ENCODE measurements at places on chromosomes 4 and X.

- no peak for DNase-seq
Measured at GRCh38 chr4:144948009-144948408, 150.0 kb downstream of the ANAPC10 start.

GRCh38 chrX:17377091-17377717, 2.2 kb downstream of the NHS start:
- DNase-seq = no peak

DNA sequence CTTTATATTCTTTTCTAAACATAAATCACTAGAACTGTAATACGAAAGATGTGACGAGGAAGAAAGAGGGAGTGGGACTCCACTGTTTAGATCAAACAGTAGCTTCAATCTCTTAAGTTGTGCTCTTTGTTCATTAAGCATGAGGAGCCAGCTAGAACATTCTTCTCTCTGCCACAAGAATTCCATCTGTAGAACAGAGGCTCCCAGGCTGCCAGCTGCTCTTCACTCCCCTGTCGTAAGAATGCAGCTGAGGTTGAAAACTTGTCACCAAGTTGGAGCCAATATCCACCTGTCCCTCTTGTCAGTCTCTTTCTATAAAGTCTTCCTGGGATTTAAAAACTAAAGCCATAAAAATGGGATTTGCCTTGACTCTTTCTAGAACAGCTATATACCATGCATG, 65.0 kb upstream of the SEC24B start:
- DNase-seq = peak; percentile 47

GRCh38 chr4:150336676-150337412, 245.1 kb upstream of the MAB21L2 start:
- DNase-seq = no peak

DNA sequence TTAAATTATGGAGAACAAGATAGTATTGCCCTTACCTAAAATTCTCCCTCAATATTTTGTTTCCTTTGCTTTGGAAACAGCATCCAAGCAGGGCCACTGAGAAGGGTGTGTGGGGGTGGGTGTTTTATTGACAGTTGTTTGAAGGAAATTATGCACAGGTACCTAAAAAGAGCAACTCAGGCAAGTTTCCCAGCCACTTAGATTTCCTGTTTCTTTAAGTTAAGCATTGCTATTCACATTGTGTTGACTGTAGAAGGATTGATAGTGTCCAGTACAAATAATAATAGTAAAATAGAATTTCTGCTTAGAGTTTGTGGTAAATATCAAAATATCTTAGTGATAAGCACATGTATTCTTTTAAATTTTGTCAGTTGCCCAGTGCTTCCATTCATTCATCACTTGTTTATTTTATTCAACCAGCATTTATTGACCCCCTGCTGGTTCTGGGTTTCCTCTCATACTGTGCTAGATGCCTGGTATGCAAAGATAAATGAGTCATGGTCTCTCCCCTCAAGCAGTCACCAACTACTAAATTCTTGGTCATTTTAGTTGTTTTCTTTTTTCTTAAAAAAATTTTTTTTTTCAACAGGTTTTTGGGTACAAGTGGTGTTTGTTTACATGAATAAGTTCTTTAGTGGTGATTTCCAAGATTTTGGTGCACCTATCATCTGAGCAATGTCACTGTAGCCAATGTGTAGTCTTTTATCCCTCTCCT, 50.0 kb downstream of the GALNT7 start:
- peak; percentile 66 for DNase-seq

GRCh38 chr4:1405254-1405635, 997 bp downstream of the NKX1-1 start:
- DNase-seq = no peak

DNA sequence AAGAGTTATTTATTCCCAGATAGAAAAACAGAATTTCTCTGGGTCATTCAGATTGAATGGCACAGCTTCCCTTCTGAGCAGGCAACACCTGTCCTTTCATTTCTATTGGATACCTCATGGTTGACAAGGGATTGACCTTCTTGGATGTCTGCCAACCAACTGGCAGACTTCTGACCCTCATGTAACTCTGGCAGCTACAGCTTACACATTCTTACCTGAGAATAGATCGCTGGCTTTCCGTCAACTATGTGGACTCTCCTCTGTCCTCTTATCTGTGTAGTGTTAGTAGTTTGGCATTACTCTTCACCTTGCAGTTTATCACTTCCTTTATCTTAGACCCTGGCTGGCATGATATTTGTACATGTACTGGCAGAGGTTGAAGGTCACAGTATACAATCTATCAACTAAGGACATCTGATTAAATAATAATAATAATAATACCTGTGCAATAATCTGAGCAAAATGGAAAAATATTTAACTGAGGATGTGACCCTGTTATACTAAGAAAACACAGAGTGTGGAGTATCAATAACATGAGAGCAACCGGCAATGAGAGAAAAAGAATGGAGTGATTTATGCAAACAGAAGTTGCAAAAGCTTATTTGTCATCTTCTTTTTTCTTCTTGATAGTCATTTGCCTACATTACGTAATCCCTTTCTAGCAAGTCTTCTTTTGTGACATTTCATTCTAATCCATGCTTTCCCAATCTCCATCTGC, 1118.2 kb downstream of the ARAP2 start:
- DNase-seq = no peak

- DNase-seq = no peak
Measured at GRCh38 chr4:74969507-74970474, 36.9 kb downstream of the PARM1 start.

GRCh38 chrX:42955349-42955748, 177.4 kb upstream of the PPP1R2C start:
- no peak for DNase-seq

DNA sequence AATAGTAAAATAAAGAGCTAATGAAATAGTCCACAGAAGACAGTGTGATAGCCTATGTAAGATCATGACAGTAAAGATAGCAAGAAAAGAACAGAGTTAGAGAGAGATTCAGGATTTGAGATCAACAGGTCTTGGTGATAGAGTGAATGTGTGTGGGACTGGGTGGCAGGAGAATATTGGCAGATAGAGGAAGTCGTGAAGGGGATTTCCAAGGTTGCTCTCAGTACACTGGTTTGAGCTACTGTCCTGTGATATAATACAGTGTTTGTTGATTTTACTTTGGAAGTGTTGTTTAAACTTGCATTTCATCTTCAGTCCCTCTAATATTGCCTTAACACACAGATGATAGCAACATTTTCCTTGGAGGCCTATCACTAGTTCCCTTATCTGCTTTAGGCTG, 44.1 kb downstream of the DTHD1 start:
- DNase-seq = no peak

DNA sequence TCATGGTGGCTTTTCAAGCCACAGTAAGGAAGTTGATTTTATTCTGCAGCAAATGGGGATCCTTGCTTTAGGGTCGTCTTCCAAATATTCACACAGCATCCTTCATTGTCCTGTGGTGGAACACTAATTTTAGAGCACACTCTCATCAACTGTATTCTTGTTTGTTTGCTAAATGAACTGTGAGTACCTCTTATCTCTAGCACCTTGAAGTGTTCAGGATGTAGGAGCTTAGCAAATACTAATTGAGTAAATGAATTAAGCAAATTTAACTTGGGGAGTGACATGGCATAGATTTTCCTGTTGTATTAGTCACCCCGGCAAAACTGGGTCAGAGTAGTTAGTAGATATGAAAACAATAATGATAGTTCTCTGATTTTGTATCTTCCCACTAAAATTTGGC, 156.9 kb downstream of the UBE2NL start:
- no peak for DNase-seq

Data from fibroblast of skin of abdomen (primary cell).